ENCODE measurements at places on chromosomes 7 and 10. TPM values are rescaled to one million over a fixed set of nuclear protein-coding genes. Genes with fewer than 3 reads are reported as not detected.
A peak's percentile ranks its signal among the peaks of the same experiment; 100 is the strongest.

DNA sequence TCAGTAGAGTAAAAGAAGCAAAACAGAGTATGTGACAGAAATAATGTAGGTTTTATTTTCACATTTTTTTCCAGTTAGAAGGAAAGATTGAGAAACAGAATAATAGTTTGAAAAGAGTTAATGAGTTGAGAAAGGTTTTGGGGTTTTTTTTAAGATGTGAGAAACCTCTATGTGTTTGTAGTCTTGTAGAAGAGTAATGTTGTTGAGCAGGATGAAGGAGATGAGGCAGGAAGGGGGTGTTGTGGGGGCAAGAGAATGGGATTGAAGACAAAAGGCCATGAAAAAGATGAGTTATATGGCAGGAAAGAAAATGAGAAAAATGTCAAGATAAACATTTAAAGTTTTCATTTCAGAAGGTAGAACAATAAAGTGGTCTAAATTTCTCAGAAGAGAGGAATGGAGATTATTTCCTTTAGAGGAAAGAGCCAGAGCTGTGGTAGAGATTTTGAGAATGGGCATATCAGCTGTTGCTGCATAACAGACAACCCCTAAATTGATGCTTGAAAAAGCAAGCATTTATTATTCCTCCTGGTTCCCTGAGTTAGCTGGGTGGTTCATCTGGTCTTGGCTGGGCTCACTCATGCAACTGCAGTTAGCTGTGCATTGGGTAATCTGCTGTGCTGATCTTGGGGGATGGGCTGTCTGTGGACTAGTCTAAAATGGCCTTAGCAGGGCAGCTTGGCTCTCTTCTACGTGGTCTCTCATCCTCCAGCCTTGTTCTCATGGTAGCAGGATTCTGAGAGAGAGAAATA is 27.1 kb downstream of the PCGF5 start:
- no peak for DNase-seq

- no peak for DNase-seq
Observed at GRCh38 chr10:62087329-62087728, 181.3 kb downstream of the RTKN2 start.

- DNase-seq = no peak
Observed at GRCh38 chr10:132559538-132559937, 22.0 kb downstream of the INPP5A start.

Gene TRIM74
- not detected for polyA plus RNA-seq

- DNase-seq = no peak
Observed at GRCh38 chr10:98489561-98490481, 43.1 kb upstream of the HPS1 start.

- no peak for DNase-seq
Observed at GRCh38 chr7:80189638-80190037, 55.0 kb downstream of the GNAI1 start.

- no peak for DNase-seq
Observed at GRCh38 chr10:132129431-132129830, 57.3 kb upstream of the DPYSL4 start.

DNA sequence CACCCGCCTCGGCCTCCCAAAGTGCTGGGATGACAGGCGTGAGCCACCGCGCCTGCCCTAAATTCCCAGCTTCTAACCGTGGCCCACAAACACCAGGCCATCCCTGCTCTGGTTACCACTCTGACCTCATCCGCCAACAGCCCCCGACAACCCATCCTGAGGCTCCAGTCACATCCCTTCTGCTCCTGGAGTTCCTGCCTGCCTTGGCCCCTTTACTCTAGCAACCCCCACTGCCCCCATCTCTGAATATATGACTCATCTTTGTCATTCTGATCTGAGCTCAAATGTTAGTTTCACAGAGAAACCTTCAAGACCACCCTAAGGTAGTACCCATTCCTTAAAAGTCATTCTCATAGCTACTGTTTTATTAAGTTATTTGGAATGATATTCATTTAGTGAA is 26.6 kb downstream of the RHEB start:
- no peak for DNase-seq

DNA sequence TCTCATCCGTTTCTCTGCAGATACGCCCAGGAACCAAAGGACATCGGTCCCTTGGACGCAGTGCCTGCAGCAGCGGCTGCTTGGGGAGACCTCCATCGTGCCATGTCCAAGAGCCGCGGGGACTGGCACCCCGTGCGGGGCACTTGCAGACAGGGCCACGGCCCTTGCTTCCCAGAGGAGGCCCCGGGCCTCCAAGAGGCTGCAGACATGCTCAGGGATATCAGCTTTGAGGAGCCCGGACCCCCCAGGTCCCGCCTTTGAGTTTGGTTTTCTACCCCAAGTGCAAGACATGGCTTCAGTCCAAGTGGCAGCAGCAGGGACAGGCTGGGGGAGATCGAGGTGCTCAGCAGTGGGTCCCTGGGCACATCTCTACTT is 279.6 kb downstream of the ELFN1 start:
- DNase-seq = no peak

- no peak for DNase-seq
Observed at GRCh38 chr7:29606287-29606721, 42.7 kb downstream of the PRR15 start.

DNA sequence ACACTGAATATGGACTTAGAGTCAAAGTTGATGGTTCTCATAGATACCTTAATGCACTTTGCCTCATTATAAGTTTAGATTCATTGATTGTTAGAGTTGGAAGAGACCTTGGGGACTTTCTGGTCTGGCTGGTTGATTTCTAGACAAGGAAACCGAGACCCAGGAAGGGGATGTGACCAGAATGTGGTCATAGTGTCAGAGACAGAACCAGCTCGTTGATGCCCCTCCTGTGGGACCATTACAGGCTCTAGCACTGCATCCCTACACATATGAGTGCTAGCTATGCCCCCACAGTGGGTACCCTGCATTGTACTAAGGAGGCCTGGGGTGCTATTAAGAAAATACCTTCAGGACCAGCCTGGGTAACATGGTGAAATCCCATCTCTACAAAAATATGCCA is 306.6 kb downstream of the CAMK1D start:
- DNase-seq = no peak

Gene HHEX
- 5.8 TPM for polyA plus RNA-seq

- DNase-seq = peak; percentile 40
Observed at GRCh38 chr7:33905389-33906032, at the start of gene BMPER. BMPER (plus strand) TSS chr7:33905539; CDS start chr7:33905614, 75 bp downstream.

GRCh38 chr7:44805950-44806349 is 9.5 kb downstream of the PPIA start:
- no peak for DNase-seq

Gene ZNF804B
- polyA plus RNA-seq = not detected

GRCh38 chr10:104260775-104261115 is 6.1 kb downstream of the GSTO1 start:
- no peak for DNase-seq

- DNase-seq = no peak
Observed at GRCh38 chr7:116713918-116714317, 41.9 kb downstream of the MET start.
